Gastroesophageal sphincter (tissue), 4 donors: ENCODE measurements at places on chromosomes 16 and 17. TPM values are rescaled to one million over a fixed set of nuclear protein-coding genes. Genes with fewer than 3 reads are reported as not detected.

- H3K27ac ChIP-seq, result no peak overlapping the region
- no peaks in the 10 kb centered on the region for H3K4me1 ChIP-seq
- H3K4me3 ChIP-seq, result no peak overlapping the region
- ATAC-seq, result no peak
- H3K27me3 ChIP-seq, result peaks cover 38% of the 10 kb centered on the region
Observed at GRCh38 chr17:79541056-79541850, 69.6 kb downstream of the RBFOX3 start.

SLC52A1 gene
- total RNA-seq, result not detected

GRCh38 chr16:1279081-1279944 lies 23.4 kb downstream of the TPSD1 start:
- no peak overlapping the region for H3K27ac ChIP-seq
- no peak for ATAC-seq
- H3K4me1 ChIP-seq, result no peaks in the 10 kb centered on the region

- no peaks in the 10 kb centered on the region for H3K27me3 ChIP-seq
- no peaks in the 10 kb centered on the region for H3K4me1 ChIP-seq
- no peak overlapping the region for H3K27ac ChIP-seq
- ATAC-seq, result no peak
- no peak overlapping the region for H3K4me3 ChIP-seq
Observed at GRCh38 chr16:15913046-15913698, 24.8 kb upstream of the CEP20 start.

- no peaks in the 10 kb centered on the region for H3K27me3 ChIP-seq
- H3K27ac ChIP-seq, result no peak overlapping the region
- no peak overlapping the region for H3K4me3 ChIP-seq
- no peak for ATAC-seq
- H3K4me1 ChIP-seq, result no peaks in the 10 kb centered on the region
- H3K36me3 ChIP-seq, result no peaks in the 10 kb centered on the region
Observed at GRCh38 chr17:58307468-58308172, 21.0 kb downstream of the TSPOAP1 start.

PLK1 gene
- 1.1 TPM for total RNA-seq

SLC35G6 gene
- not detected for total RNA-seq

WSCD1 gene
- 5.6 TPM for total RNA-seq

GRCh38 chr16:83615141-83615952 lies 192.4 kb upstream of the HSBP1 start:
- H3K27me3 ChIP-seq, result no peaks in the 10 kb centered on the region
- no peak overlapping the region for H3K4me3 ChIP-seq
- H3K27ac ChIP-seq, result no peak overlapping the region
- no peaks in the 10 kb centered on the region for H3K4me1 ChIP-seq

- ATAC-seq, result no peak
- H3K4me3 ChIP-seq, result no peak overlapping the region
- H3K36me3 ChIP-seq, result no peaks in the 10 kb centered on the region
- no peak overlapping the region for H3K27ac ChIP-seq
- H3K4me1 ChIP-seq, result no peaks in the 10 kb centered on the region
Observed at GRCh38 chr17:54021418-54021817, 198.7 kb downstream of the KIF2B start.

- H3K4me1 ChIP-seq, result no peaks in the 10 kb centered on the region
- H3K36me3 ChIP-seq, result no peaks in the 10 kb centered on the region
- H3K27ac ChIP-seq, result no peak overlapping the region
- H3K27me3 ChIP-seq, result no peaks in the 10 kb centered on the region
Observed at GRCh38 chr17:32586666-32587065, 99.9 kb downstream of the CDK5R1 start.

GRCh38 chr16:11681976-11682654 lies 13.9 kb downstream of the SNN start:
- no peaks in the 10 kb centered on the region for H3K27me3 ChIP-seq
- H3K4me1 ChIP-seq, result no peaks in the 10 kb centered on the region
- ATAC-seq, result peak; percentile 2
- H3K4me3 ChIP-seq, result no peak overlapping the region
- H3K27ac ChIP-seq, result no peak overlapping the region

DNA sequence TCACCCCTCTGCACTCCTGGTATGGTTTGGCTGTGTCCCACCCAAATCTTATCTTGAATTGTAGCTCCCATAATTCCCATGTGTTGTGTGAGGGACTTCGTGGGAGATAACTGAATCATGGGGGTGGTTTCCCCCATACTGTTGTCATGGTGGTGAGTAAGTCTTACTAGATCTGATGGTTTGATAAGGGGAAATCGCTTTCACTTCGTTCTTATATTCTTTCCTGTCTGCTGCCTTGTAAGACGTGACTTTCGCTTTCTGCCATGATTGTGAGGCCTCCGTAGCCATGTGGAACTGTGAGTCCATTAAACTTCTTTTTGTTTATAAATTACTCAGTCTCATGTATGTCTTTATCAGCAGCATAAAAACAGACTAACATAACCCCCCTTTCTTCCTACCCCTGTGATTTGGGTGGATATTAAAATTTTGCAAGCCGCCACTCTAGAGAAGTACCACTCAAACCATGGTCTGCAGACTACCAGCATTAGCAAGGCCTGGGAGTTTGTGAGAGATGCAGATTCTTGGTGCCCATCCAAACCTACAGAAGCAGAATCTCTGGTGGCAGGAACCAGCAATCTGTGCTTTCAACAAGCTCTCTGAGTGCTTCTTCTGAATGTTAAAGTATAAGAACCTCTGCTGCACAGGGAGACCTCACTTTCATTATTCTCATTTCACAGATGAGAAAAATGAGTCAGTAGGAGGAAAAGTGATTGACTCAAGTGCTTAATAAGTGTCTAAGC lies 999.5 kb upstream of the EEF2KMT start:
- H3K4me3 ChIP-seq, result no peak overlapping the region
- no peaks in the 10 kb centered on the region for H3K4me1 ChIP-seq
- no peaks in the 10 kb centered on the region for H3K36me3 ChIP-seq
- ATAC-seq, result no peak
- H3K27ac ChIP-seq, result no peak overlapping the region

DCAF7 gene
- 36.9 TPM for total RNA-seq

GRCh38 chr17:35775039-35775438 lies 14.4 kb downstream of the C17orf50 start:
- H3K27ac ChIP-seq, result peak overlapping the region; percentile 88
- peaks cover 9% of the 10 kb centered on the region for H3K36me3 ChIP-seq
- H3K27me3 ChIP-seq, result no peaks in the 10 kb centered on the region
- peak overlapping the region; percentile 8 for H3K4me3 ChIP-seq

DNA sequence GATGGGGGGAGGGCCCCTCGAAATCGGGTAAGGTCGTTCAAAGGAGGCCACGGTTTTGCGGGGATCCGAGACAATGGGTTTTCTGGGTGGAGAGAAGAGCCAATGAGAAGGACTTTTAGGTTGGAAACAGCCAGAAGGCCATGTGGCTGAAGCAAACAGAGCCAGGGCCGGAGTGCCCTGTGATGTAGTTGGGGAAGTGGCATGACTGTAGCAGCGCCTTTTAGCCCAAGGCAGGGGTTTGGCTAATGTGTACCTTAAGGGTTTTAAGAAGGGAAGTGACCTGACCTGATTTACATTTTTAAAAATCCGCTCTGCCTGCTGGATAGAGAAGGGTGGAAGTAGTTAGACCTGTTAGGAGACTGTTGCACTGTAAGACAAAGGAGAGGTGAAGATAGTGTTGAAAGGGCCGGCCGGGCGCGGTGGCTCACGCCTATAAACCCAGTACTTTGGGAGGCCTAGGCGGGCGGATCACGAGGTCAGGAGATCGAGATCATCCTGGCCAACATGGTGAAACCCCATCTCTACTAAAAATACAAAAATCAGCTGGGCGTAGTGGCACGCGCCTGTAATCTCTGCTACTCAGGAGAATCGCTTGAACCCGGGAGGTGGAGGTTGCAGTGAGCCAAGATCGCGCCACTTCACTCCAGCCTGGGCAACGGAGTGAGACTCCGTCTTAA lies 1.0 kb downstream of the LYRM1 start:
- peaks cover 6% of the 10 kb centered on the region for H3K36me3 ChIP-seq
- H3K4me1 ChIP-seq, result peaks cover 14% of the 10 kb centered on the region
- peak overlapping the region; percentile 99 for H3K27ac ChIP-seq
- no peaks in the 10 kb centered on the region for H3K27me3 ChIP-seq
- peak overlapping the region; percentile 74 for H3K4me3 ChIP-seq
- ATAC-seq, result no peak

- H3K36me3 ChIP-seq, result no peaks in the 10 kb centered on the region
- H3K27ac ChIP-seq, result no peak overlapping the region
- no peaks in the 10 kb centered on the region for H3K4me1 ChIP-seq
Observed at GRCh38 chr17:70271200-70271599, 101.9 kb downstream of the KCNJ2 start.

- H3K27me3 ChIP-seq, result no peaks in the 10 kb centered on the region
- no peak overlapping the region for H3K4me3 ChIP-seq
- H3K27ac ChIP-seq, result no peak overlapping the region
Observed at GRCh38 chr17:4827399-4827798, 5.7 kb upstream of the MINK1 start.

GRCh38 chr17:76208120-76208519 lies 32.2 kb downstream of the RNF157 start:
- no peak overlapping the region for H3K27ac ChIP-seq
- no peak overlapping the region for H3K4me3 ChIP-seq
- no peaks in the 10 kb centered on the region for H3K36me3 ChIP-seq
- no peak for ATAC-seq
- H3K27me3 ChIP-seq, result peaks cover 30% of the 10 kb centered on the region

DNA sequence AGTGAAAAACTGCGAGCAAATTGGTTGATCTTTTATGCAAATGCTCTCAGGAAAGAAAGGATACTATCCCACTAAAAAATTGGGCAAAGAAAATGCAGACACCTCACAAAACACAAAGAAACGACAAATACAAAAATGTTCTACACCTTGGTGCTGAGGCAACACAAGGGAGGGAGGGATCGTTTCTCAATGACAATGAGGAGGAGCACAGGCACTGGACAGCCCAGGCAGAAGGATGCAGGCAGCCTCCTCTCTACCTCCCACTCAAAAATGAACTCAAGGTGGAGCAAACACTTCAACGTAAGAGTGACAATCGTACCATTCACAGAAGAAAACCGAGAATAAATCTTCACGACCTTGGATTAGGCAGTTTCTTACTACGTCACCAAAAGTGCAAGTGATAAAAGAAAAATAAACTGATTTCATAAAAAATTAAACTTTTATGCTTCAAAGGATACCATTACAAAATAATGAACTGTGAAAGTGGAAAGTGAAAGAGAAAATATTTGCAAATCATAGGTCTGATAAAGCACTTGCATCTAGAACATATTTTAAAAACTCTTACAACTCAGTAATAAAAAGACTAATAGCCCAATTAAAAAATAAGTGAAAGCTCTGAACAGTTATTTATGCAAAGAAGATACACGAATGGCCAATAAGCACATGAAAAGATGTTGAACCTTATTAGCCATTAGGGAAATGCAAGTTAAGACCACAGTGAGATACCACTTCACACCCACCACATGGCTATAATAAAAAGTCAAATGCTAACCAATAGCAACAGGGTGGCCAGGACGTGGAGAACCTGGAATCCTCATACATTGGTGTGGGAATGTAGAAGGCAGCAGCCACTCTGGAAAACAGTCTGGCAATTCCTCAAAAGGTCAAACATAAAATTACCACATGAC lies 80.8 kb upstream of the TRAP1 start:
- H3K27ac ChIP-seq, result no peak overlapping the region
- no peak for ATAC-seq
- H3K36me3 ChIP-seq, result peaks cover under 1% of the 10 kb centered on the region
- H3K4me1 ChIP-seq, result peaks cover 89% of the 10 kb centered on the region

DNA sequence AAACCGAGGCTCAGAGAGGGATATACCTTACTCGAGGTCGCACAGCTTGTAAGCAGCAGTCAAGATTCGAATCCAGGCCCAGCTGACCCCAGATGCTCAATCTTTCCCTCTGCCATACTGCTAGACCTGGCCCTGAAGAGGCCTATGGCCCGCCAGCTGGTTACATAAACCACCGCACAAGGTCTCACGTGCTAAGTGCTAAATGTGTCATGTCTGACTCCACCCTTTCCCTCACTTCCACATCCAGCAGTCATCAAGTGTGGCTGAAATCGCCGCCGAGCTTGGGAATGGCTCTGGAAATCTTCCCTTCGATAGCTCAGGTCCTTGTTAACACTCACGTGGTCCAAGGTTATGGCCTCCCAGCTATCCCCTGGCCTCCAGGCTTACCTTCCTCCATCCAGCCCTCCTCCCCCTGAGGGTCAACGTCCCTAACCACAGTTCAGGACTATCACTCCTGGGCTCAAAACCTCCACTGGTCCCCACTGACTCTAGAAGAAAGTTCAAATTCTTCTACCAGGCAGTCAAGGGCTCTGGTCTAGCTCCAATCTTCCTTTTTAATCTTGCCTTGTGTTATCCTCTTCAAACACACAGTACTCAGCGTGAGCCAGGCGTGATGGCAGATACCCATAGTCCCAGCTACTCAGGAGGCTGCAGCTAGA lies 3.5 kb downstream of the ZBTB4 start:
- H3K36me3 ChIP-seq, result no peaks in the 10 kb centered on the region
- ATAC-seq, result peak; percentile 68
- no peaks in the 10 kb centered on the region for H3K27me3 ChIP-seq
- peaks cover 89% of the 10 kb centered on the region for H3K4me1 ChIP-seq
- H3K4me3 ChIP-seq, result no peak overlapping the region

SLC6A2 gene
- total RNA-seq, result 0.16 TPM

- peak within 1 kb of the TSS; percentile 95 for H3K4me3 ChIP-seq
- peaks cover 40% of the 10 kb centered on the region for H3K4me1 ChIP-seq
- peak; percentile 56 for ATAC-seq
- no peaks in the 10 kb centered on the region for H3K36me3 ChIP-seq
- no peaks in the 10 kb centered on the region for H3K27me3 ChIP-seq
- peak within 1 kb of the TSS; percentile 76 for H3K27ac ChIP-seq
Observed at GRCh38 chr16:67528222-67528869, at the start of gene RIPOR1. TSS of gene RIPOR1 (plus strand) at chr16:67528829. CDS start at chr16:67538447, 9,618 bp downstream.

GRCh38 chr16:29903590-29903989 lies 3.3 kb downstream of the ASPHD1 start:
- H3K4me3 ChIP-seq, result no peak overlapping the region
- no peak overlapping the region for H3K27ac ChIP-seq
- peaks cover 17% of the 10 kb centered on the region for H3K36me3 ChIP-seq
- no peak for ATAC-seq
- H3K4me1 ChIP-seq, result peaks cover 4% of the 10 kb centered on the region

NUBP1 gene
- total RNA-seq, result 33.0 TPM

DNA sequence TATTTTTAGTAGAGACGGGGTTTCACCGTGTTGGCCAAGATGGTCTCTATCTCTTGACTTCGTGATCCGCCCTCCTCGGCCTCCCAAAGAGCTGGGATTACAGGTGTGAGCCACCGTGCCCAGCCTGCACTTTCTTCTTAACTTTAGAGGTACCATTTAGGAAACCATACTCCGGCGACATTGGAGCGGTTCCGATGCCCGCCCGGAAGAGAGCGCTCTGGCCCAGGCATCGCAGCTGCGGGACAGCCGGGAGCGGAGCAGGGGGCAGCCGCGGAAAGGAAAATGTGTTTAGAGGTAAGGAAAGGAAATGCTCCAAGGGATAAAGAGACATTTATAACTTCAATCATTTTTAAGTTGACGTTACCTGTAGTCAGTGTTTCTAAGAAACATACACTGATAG lies 6.0 kb upstream of the HS3ST3B1 start:
- peaks cover 84% of the 10 kb centered on the region for H3K27me3 ChIP-seq
- H3K4me3 ChIP-seq, result no peak overlapping the region
- H3K36me3 ChIP-seq, result no peaks in the 10 kb centered on the region
- H3K4me1 ChIP-seq, result peaks cover 32% of the 10 kb centered on the region
- no peak overlapping the region for H3K27ac ChIP-seq

GRCh38 chr17:22268214-22268911 lies 576.0 kb downstream of the KCNJ18 start:
- H3K36me3 ChIP-seq, result no peaks in the 10 kb centered on the region
- no peak overlapping the region for H3K4me3 ChIP-seq
- no peak overlapping the region for H3K27ac ChIP-seq
- ATAC-seq, result no peak

HOXB1 gene
- not detected for total RNA-seq

HBA1 gene
- not detected for total RNA-seq
